ENCODE measurements at places on chromosomes 12 and 14.

DNA sequence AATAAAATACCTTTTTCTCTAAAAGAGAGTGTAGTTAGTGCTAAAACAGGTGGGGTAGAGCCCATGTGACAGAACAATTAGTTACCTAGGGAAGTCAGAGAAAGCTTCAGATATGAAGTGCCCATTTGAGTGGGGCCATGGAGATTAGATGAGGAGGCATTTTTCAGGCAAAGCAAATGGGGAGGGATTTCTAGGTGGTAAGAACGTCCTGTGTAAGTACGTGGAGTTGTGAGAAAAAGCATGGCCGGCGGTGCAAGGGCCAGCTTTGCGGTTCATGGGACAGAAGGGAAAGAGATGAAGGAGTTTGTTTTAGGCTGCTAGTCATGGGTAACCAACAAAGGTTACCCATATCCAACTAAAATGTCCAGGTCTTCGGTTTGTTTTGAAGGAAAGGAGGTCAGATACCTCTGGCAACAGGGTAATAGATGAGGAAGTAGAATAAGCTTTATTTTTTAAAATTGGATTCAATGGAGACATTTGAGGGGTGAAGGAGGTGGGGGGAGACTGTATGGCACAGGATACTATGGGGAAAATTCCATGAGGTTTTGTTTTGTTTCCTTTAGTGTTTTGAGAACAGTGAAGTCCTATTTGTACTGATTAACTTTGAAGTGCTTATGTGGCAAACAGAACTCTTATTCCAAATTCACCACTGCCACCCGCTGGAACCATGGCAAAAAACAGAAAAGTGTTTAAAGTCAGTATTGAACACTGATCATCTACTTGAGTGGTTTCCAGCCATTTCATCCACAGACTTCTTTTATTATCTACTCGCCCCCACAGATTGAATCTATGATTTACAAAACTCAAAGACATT is 10.0 kb upstream of the SNRPF start:
- no peak for DNase-seq

GRCh38 chr14:44833376-44834060 is 128.2 kb downstream of the KLHL28 start:
- no peak for DNase-seq

DNA sequence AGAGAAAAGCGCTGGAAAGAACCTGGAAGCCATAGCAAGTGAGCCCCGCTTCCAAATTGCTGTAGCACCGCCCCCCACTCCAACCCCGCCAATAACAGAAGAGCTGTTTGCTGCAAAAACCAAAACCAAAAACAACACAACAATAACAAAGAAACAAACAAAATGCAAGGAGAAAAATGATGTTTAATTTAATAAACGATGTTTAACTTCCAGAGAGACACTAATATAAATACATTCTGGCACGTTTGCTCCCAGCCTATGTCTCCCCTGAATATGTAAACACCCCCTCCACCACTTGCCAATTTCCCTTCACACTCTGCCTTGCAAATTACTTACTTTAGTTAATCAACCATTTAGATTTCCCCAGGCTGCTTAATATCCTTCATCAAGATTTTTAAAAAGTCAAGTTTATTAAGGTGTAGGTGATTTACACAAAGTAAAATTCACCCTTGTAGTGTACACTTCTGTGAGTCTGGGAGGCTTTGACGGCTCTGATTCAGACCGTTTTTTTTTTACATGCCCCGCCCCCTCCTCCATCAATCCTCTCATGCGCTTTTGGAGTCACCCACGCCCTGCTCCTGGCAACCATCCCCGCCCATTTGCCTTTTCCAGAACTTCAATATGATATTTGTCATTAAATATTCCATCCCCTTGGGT is 482 bp upstream of the IFI27L2 start:
- DNase-seq: peak; percentile 65

DNA sequence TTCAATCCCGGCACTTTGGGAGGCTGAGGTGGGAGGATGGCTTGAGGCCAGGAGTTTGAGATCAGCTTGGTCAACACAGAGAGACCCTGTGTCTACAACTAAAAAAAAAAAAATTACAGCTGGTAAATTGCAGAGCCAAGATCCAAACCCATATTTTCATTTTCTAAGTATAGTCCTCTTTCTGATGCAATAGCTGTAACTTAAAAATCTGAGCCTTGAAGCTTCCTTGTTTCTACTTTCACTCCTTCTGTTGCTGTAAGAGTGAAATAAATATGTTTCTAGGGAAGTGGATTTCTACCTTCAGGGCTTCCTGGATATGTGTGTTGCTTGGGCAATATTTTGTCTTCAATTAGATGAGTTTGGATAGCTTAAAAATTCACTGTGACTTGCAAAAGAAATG is 42.0 kb upstream of the PRICKLE1 start:
- DNase-seq: no peak

DNA sequence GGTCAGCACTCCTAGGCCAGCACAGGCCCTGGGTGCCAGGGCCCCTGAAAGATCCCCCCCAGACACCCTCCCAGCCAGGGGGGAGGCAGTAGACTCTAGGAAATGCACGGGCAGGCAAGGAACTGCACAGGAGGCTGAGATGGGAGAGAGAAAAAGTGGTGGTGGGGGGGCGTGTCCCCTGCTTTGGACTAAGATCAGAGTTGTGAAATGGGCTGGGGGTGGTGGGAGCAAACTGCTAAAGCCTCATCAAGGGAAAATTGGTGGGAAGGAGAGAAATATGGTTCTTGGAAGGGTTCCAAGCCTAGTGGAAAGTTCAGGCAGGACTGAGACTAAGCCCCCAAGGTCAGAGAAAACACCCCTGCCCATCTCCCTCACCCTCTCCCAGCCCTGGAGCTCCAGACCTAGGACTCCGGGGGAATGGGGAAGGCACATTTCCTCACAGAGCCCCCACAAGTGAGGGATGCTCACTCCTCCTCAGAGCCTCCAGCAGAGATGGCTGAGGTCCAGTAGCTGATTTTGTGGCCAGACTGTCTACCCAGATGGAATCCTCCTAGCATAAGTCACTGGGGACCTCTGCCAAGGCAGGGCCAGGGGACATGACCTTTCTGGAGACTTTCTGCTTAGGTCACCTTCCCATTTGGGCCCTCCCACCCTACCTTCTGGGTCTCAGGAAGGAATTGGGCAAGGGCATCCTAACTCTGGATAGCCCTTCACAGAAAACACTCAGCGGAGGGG is 29.8 kb downstream of the FIGNL2 start:
- DNase-seq: no peak

GRCh38 chr12:63930971-63931370 is 86.5 kb downstream of the SRGAP1 start:
- no peak for DNase-seq

DNA sequence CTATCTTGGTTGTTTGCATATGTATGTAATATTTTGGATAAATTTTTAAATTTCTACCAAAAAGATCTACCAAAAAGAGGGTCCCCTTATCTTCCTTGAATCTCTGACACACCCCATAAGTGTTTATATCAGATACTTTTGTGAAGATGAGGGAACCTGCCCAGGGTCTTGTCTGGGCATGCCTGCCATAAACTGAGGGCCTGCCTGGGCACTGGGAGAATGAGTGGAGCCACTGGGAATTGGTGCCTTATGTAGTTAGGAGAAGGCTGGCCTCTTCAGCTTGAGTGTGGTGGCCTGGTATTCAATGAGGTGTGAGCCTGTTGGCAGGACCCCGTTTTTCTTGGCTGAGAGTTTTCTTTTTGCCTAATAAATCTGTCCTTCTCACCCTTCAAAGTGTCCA is 46.5 kb downstream of the OR9K2 start:
- no peak for DNase-seq

- DNase-seq: peak; percentile 71
Measured at GRCh38 chr14:100904307-100905087, 975 bp upstream of the RTL1 start.

- DNase-seq: no peak
Measured at GRCh38 chr12:992647-993046, 1.6 kb downstream of the ERC1 start.

DNA sequence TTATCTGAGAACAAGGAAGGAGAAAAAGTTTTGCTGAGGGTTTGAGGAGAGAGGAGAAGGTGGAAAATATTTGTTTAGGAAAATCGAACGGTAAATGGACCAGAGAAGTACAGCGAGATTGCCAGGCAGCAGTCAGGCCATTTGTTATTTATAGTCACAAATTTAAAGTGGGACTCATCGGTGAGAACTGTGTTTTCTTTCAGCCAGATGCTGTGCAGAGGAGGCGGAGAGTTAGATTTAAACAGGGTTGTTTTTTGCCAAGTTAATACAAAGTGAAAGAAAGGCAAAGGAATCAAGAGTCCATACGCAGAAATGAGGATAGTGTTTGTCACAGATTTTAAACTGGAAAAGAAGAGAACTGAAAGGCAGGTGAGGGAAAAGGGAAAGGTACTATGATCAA is 200.6 kb upstream of the CNOT2 start:
- no peak for DNase-seq

DNA sequence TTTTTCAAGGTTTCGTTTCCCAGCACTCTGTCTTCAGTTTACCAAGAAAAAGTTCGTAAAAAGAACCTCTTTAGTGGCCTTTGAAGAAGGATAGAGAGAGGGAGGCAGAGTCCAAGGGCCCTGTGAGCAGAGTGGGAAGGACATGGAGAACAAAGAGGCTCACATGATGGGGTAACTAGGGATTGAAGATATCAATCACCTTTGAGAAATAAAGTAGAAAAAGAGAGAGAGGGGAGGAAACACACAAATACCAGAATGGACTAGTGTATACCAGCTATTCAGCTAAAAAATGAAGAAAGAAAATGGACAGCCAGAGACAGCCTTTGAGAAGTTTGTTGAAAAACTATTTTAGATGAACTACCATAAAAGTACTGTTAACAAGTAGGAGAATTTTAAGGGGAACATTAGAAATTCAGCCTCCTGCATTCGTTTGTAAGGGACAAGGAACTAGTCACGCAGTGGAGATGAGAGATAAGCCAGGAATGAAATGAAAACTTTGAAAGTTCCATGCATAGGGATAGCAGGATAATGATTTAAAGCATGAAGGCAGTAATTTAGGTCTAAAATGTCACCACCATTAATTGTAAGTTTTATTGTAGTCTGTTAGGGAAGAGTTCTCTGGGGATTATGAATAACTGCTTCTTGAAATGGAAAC is 82.1 kb downstream of the SPTSSA start:
- DNase-seq: no peak
